ENCODE measurements at places on chromosomes 11 and 22. TPM values are rescaled to one million over a fixed set of nuclear protein-coding genes. Genes with fewer than 3 reads are reported as not detected.

- no peak for DNase-seq
These were observed at the start of gene MIAT for GRCh38 chr22:26656891-26657851. Gene MIAT (plus strand): TSS chr22:26657588.

GRCh38 chr11:47132490-47132889 is 44.2 kb downstream of the ARFGAP2 start:
- DNase-seq: no peak

DNA sequence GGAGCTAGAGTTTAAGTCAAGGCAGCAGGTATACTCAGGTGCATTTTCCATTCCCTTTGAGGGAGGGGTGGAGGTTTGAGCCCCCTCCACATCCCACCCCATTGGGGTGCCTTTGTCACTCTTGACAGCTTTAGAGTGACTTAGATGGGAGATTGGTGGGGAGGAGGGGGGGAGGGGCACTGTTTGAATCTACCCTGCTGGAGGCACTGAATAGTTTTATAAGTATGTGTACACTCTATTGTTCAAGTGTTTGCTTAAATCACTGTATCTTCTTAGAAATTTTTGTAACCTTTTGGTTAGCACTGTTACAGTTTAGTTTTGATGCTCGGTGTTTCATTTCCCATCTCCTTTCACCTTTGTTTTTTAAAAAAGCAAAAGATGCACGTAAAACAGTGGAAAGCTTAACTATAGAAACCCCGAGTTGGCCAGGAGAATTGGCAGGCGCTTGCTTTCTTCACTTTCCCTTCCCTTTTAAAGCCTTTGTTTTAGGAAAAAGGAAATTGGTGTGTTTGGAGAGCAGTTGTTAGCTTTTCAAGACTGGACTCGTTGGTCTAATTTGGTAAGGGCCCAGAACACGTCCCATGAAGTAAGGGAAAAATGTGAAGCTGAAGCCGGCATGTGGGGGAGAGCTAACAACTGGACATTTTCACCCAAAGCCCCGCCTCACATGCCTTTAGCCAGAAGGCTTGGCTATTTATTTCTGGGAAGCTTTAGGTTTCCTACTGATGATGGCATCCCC is 42.8 kb downstream of the TNRC6B start:
- no peak for DNase-seq

GRCh38 chr22:35452351-35452781 is 52.4 kb downstream of the MCM5 start:
- peak; percentile 27 for DNase-seq

GRCh38 chr22:45918459-45919370 is 58.2 kb downstream of the WNT7B start:
- no peak for DNase-seq

Gene OR52R1
- not detected for polyA plus RNA-seq

Gene TUBGCP6
- polyA plus RNA-seq: 44.2 TPM

- DNase-seq: no peak
These were observed 88.1 kb downstream of the MICAL2 start for GRCh38 chr11:12198251-12199222.

Gene PDE2A
- polyA plus RNA-seq: 12.9 TPM

Gene FZD4
- polyA plus RNA-seq: 25.2 TPM

Gene ACCSL
- 0.46 TPM for polyA plus RNA-seq

GRCh38 chr22:48688366-48688765 is 1139.3 kb downstream of the BRD1 start:
- no peak for DNase-seq

Gene OR5B2
- polyA plus RNA-seq: not detected

DNA sequence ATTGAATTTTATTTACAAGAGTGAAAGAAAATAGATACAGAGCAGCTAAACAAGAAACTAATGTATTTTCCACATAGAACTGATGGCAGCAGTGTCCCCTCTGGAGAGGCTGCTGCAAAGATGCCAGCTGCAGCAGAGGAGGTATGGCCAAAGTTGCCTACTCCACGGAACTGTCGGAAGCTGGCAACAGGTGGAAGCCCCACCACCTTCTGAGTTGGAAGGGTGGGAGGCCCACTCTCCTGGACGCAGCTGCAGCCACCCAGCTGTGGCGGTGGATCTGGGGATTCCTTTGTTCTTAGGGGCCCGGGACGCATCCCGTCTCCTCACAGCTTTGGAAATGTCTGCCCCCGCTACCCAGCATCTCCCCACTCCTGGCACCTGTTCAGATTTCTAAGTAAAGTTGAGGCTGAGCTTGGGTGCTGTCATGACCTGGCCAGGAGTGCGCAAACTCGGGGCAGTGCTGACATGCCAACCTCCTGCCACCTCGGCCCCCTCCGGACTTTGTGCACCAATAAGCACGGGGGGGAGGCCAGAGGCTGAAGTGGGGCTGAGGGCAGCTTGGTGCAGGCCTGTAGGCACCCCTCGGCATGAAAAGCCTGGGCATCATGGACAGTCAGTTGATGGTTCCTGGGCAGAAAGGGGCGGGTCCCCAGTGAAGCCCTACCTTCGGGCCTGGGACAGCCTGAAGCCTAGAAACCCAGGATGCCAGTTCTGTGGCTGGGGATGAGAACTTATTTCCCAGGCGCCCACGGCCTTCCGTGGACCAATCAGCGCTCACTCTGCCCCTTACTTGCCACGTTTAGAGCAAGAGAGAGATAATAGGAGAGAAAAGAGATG is 1071.4 kb downstream of the JRKL start:
- no peak for DNase-seq

- DNase-seq: no peak
These were observed 30.8 kb downstream of the MRTFA start for GRCh38 chr22:40605761-40606160.

- no peak for DNase-seq
These were observed 1.5 kb upstream of the SLC6A5 start for GRCh38 chr11:20597680-20598484.

Gene PAMR1
- polyA plus RNA-seq: 9.6 TPM

Gene SAA2
- polyA plus RNA-seq: 0.22 TPM

- no peak for DNase-seq
These were observed 7.7 kb downstream of the TMEM132A start for GRCh38 chr11:60931917-60932316.

- peak; percentile 72 for DNase-seq
These were observed 13.8 kb downstream of the PHLDB1 start for GRCh38 chr11:118621071-118621783.

- no peak for DNase-seq
These were observed 203.9 kb downstream of the RAB38 start for GRCh38 chr11:87971354-87971753.

- peak; percentile 77 for DNase-seq
These were observed 65.0 kb upstream of the TMEM45B start for GRCh38 chr11:129750343-129751292.

Gene DNAJB13
- polyA plus RNA-seq: 0.82 TPM

Data from left lung (tissue), 14 donors.